Activated T-helper 9 cell treated with anti-CD3 and anti-CD28 coated beads, Interleukin-2, amount 50 U/mL, for 16 hours (primary cell): ENCODE measurements at places on chromosomes 4 and X.

DNA sequence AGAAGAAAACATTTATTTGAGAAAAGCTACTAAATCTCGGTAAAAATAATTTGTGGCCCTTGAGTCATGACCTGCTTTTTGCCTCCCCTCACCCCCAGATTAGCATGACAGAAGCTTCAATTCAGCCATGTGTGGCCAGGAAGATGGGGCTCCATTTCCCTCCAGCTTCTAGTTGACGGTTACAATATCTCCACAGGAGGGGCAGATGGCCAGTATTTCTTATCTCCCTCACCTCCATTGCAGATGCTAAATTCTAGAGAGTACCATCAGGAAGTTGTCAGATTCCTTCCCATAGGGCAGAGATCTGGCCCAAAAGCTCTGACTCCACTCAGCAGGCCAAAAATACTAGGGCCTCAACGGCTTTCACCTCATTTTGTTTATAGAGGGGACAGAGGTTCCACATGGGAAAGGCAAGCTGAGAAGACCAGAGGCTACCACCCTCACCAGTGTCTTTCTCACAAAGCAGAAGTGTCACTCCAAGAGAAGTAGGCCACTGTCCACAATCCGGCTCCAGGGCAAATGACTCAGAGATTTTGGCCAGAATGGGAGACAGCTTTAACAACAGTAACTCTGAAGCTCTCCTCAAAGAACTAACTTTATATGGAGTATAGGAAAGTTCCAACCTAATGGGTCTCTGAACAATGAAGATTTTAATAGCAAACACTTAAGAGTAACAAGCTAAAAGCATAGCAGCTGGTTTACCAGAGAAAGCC lies 108.3 kb downstream of the TBC1D19 start:
- no peak for DNase-seq

DNA sequence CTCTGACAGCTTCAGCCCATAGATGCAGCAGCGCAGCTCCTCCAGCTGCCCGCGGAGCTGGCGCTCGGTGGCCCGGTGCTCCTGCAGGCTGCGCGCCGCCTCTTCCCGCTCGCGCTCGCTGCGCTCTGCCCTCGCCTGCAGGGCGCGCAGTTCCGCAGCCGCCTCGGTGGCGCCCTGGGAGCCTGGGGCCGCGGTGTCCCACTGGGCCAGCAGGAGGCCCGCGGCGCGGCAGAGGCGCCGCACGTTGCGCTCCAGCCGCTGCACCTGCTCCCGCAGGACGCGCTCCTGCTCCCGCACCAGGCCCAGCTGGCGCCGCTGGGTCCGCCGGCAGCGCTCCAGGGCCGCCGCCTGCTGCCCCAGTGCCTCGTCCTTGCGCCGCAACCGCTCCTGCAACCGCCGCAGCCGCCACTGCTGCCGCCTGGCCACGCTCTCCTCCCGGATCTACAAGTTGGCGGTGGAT lies 10.1 kb downstream of the C4orf50 start:
- no peak for DNase-seq

DNA sequence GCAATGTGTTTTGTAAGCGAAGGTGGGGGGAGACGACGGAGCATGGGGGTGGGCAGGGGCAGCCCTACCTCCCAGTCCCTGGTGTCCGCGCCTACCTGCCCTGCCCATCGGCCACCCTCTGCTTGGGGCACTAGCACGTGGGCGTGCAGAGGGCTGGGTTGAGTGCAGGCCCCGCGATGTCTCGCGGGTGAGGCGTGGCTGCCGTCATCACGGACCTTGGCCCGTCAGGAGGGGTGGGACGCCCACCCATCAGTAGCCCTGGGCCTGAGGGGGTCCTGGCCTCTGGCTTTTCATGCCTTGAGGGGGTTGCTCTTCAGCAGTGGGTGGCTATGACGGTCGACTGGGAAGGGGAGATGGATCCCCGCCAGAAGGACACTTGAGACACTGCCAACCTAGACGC lies 36.1 kb upstream of the GEMIN8 start:
- DNase-seq = no peak

- no peak for DNase-seq
Measured at GRCh38 chr4:36794716-36795115, 449.8 kb upstream of the NWD2 start.

GRCh38 chrX:96027407-96027806 lies 657.2 kb upstream of the DIAPH2 start:
- DNase-seq = no peak

- DNase-seq = no peak
Measured at GRCh38 chr4:70703619-70704214, 15.4 kb downstream of the UTP3 start.

- no peak for DNase-seq
Measured at GRCh38 chr4:5036239-5036638, 15.0 kb upstream of the STK32B start.

- DNase-seq = no peak
Measured at GRCh38 chr4:71545168-71545567, 206.3 kb downstream of the SLC4A4 start.
